H7 (cell line): ENCODE measurements at places on chromosomes 5 and 9.

- no peak for DNase-seq
Observed at GRCh38 chr9:121486043-121486442, 13.6 kb downstream of the GGTA1 start.

DNA sequence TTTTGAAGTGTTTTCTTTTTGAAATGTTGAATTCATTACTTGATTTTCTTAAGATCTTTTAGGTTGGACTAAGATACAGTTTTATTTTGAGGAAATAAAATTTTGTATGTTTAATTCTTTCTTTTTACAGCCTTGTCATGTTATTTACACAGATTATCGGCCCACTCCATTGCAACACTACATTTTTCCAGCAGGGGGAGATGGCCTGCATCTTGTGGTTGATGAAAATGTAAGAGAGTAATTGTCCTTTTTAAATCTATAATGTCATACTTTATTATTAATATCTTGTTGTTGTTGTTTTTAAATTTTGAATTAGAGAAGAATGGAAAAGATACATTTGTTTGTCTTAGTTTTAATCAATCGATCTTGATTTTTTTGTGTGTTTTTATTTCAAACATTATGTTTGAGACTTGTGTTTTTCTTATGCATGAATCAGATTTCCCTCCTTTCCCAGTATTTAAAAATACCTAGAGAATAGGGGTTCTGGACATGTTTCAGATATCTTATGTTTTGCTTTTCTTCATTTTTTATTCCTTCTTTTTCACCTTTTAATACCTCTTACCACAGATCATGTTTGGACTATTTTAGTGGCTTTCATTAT lies 36.7 kb downstream of the MTREX start:
- peak; percentile 20 for DNase-seq

DNA sequence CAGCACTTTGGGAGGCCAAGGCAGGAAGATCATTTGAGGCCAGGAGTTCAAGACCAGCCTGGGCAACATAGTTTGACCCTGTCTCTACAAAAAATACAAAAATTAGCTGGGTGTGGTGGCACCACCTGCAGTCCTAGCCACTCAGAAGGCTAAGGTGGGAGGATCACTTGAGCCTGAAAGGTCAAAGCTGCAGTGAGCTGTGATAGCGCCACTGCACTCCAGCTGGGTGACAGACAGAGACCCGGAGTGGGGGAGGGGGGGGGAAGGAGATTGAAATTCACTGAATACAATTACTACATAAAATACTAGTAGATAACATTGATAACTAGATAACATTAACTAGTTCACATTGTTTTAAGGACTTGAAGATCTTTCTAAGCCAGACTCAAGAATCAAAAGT lies 345.6 kb downstream of the BNC2 start:
- DNase-seq = no peak

DNA sequence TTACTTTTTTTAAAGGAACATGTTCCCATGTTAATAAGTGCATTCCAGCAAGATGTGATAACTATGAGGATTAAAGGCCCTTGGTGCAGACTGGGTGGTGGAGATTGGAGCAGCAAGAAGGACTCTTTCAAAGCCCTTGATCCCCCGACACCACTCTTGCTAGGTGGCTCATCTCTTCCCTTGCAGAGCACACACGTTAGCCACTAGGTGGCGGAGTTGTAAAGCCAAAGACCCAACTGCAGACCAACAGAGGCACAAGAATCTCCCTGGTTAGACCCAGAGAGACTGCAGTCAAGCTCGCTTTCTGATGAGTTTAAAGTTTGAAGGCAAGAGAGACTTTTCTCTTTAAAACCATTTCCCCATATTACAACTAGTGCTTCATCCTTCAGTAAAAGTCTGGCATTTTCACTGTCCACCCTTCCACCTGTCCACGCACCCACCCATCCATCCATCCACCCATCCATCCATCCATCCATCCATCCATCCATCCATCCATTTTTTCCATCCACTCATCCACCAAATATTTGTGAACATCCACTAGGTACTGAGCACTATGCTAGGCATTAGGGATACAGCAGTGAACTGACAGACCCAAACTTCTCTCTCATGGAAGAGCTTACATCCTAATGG lies 226.9 kb downstream of the MSX2 start:
- peak; percentile 83 for DNase-seq

GRCh38 chr5:129099184-129099569 lies 4.6 kb downstream of the ISOC1 start:
- DNase-seq = no peak

DNA sequence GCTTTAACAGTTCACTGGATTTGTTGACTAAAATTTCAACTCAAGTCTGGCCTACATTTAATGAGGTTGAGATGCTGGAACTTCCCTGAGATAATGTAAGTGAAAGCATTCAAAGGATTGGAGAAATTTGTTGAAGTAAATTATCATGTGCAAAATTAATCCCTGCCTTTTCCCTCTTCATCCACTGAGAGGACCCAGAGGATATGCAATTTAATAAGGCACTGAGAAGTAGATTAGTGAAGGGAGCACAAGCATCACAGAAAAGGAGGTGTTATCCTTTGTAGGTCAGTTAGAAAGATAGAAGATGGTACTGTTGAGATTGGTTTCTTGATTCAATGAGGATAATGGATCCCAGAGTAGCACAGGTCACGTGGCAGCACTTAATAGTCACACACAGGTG lies 42.6 kb upstream of the ANKRD31 start:
- no peak for DNase-seq

GRCh38 chr5:142878638-142879037 lies 108.5 kb downstream of the ARHGAP26 start:
- no peak for DNase-seq
